ENCODE measurements at places on chromosomes 3 and 15.

DNA sequence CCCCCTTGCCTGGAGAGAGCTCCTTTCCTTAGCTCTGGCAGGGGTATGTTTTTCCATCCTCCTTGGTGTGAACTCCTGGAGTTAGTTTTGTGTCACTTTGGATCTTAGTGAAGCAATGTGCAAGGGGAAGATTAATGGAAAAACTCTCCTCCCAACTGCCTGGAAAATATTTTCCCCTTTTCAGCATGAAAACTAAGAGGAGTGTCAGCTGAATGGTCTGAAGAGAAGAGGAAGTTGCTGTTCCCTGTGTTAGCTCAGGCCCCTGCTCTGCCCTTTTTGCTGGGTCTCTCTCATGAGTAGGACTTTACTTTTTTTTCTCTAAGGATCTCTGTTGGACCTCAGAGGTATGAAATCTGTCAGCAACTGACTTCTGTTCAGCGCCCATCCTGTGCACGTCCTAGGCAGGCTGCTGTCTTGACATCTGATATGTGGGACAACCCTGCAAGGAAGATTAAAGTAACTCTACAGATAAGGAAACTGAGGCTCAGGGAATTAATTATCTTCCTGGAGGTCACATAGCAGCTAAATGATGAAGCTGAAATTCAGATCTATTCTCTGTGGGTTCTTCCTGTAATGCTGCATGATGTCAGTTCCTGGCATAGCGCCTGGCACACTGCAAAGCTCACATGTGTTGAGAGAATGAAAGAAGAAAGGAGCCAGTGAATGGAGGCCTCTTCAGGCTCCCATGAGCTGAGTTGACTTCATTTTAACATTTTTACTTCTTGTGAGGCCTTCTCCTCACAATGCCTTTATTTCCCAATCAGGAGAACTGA, 109.7 kb upstream of the GALNT15 start:
- peak; percentile 94 for DNase-seq

GRCh38 chr15:98734466-98735199, 86.3 kb downstream of the IGF1R start:
- peak; percentile 28 for DNase-seq

GRCh38 chr3:188776447-188776846, 395.3 kb upstream of the TPRG1 start:
- no peak for DNase-seq

- peak; percentile 35 for DNase-seq
Observed at GRCh38 chr3:142459929-142460328, 12.1 kb upstream of the XRN1 start.

DNA sequence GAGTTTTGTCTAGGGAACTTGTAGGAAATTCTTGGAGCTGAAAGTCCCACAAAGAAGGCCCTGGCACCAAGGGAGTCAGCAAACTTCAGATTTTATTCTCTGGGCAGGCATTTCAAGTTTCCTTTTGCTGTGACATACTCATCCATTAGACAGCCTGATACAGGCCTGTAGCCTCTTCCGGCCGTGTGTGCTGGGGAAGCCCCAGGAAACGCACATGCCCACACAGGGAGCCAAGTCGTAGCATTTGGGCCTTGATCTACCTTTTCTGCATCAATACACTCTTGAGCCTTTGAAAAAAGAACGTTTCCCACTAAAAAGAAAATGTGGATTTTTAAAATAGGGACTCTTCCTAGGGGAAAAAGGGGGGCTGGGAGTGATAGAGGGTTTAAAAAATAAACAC, 15.0 kb downstream of the TIGIT start:
- DNase-seq = no peak

DNA sequence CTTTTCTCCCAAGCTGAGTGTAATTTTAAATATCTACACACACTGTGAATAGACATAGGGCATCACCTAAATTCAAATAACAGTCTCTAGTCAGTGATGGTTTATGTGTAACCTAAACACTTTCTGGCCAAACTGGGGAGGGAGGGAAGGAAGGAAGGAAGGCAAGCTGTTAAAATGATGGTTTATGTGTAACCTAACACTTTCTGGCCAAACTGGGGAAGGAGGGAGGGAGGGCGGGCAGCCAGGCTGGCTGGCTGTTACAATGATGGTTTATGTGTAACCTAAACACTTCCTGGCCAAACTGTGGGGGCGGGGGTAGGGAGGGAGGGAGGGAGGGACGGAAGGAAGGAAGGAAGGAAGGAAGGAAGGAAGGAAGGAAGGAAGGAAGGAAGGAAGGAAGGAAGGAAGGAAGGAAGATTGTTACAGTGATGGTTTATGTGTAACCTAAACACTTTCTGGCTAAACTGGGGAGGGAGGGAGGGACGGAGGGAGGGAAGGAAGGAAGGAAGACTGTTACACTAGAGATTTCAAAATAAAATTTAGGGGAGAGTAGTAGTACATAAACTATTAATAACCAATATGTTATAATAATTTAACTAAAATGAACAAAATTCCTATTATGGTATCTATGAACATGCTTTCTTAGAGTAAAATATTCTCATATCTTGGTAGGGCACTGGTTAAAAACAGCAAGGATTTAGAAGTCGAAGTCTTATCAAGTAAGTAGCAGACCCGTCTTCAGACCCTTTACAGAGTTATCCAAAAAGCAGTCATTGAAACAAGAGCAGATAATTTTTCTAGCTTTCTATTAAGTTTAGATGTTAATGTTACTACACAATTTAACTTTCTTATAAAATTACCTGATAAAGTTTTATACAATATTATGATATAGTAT, 148.1 kb downstream of the LMLN start:
- DNase-seq = peak; percentile 6

DNA sequence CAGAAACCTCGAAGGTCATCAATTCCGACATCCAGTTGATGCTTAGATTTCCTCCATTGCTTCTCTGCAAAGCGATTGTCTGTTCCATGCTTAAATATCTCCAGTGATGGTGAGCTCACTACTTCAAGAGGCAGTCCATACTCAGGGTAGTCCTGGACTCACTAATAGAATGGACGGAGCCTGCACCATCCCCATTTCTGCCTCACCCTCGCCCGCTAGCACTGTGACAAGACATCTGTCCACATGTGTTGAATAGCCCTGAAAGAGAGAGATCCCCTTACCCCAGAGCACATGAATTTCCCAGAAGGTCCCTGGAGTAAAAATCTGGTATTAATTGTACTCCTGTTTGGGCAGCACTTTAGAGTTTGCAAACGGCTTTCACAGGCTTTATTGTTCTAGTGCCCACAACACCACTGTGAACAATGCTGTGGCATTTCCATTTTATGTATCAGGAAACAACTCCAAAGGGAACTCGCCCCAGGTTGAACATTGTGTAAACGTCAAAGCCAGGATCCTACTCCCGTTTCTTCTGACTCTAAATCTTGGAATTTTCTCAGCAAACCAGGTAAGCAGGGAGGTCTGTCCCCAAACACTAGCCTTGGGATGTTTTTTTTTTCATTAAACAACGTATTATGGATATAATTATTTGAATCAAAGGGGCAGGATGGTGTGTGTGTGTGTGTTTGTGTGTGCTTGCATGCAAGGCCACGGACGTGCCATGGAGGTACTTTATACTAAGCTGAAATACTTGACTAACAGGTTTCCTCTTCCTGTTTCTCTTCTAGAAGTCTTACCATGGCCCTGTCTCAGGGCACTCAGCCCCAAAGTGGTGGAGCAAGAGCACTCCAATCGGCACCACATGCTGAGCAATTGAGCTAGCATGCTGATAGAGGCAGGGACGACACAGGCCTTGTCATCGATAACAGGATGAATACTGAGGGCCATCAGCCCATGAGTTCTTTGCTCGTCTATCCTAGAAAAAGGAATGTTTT, 198.3 kb downstream of the OPA1 start:
- DNase-seq = no peak

- DNase-seq = no peak
Observed at GRCh38 chr3:157921811-157922210, 184.4 kb downstream of the SHOX2 start.

DNA sequence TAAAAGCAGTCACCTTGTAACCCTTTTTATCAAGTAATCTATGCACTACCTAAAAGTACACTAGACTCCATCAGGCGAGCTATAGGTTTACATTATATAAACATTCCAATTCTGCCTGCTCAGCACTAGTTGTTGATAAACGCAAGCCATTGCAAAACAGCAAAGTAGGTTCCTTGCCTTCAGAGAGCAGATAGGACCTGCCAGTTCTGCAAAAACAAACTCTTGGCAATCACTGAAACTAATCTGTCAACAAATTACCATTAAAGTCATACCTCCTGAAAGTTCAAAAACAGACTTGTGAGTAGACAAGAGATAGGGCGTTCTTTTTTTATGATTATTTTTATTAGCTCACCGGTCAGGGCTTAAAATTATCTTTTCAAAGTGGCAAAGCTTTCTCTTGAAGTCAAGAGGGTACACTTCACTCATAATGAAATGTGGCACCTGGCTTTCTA, 392.5 kb downstream of the FOXP1 start:
- no peak for DNase-seq

- no peak for DNase-seq
Observed at GRCh38 chr3:36992806-36993325, at the start of gene EPM2AIP1. Gene EPM2AIP1 (minus strand): TSS chr3:36993131. CDS start chr3:36993077, 54 bp downstream.

- DNase-seq = no peak
Observed at GRCh38 chr15:47959617-47960413, 161.0 kb upstream of the SLC24A5 start.

GRCh38 chr3:43399034-43399433, 112.7 kb downstream of the SNRK start:
- no peak for DNase-seq

GRCh38 chr3:31448882-31449243, 83.9 kb upstream of the STT3B start:
- no peak for DNase-seq

GRCh38 chr15:69074001-69074842, 59.7 kb downstream of the NOX5 start:
- peak; percentile 75 for DNase-seq

DNA sequence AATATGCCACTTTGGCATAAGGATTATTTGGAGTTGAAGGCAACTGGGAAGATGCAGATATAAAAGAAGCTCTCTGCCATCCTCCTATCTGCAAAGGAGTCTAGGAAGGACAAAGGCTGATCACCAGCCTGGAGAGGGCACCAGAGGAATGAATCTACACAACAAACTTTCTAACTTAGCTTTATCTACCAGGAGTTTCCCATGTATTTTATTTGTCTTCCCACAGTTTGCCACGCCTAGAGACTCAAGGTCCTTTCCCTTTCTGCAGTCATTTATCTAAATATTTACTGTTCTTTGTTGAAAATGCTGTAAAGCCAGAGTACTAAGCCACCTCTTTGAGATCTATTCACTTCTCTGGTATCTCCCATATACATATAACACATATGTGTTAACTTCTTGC, 32.2 kb downstream of the GPR176 start:
- peak; percentile 77 for DNase-seq

DNA sequence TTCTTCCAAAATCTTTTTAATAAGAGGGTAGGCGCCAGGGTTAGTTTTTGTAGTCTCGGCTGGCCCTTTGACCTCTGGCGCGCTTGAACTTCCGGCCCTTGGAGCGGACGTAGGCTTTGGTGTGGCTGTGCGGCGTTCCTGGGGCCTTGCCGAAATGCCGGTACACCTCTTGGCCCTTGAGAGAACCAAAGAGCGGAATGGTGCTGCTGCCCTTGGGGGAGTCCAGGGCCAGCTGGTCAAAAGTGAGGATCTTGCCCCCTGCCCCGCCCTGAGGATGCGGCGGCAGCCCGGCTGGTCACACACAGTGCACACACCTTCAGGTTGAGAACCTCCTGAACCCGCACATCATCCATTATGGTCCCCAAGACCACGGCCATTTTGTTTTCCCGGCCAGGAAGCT, 20.0 kb upstream of the CHRNB4 start:
- DNase-seq = no peak

GRCh38 chr15:90701880-90702630, 15.1 kb upstream of the BLM start:
- DNase-seq = peak; percentile 3

- DNase-seq = no peak
Observed at GRCh38 chr15:95645791-95646338, 684.6 kb upstream of the NR2F2 start.

DNA sequence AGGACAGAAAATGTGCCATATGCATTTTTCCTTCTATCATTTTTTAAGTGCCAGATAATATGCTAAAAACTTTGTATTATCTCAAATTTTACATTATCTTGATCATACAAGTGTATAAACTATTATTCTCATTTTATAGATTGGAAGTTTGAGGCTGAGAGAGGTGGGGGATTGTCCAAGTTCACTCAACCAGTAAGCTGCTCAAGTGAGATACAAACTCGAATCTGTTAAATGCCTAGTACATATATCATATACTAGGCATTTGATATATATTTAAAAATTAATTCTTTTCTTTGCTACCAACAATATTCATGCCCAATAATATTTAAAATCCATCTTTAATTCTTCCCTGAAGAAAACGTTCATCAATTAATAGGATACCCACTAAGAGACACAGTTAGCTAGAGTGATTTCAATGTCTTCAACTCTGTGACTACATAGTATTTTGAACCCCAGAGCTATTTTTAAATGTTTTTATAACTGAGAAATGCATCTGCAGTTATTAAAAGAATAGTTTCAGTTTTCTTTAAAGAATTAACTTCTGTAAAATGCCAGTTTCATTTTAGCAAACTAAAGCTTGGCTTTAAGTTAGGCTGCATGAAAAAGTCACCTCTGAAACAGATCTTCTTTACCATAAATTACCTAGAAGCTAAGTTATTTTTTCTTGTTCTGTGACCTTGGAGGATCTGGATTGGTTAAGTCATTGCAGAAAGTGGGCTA, 40.4 kb downstream of the IQCB1 start:
- no peak for DNase-seq

- no peak for DNase-seq
Observed at GRCh38 chr3:19931180-19931692, 2.8 kb downstream of the EFHB start.

- DNase-seq = no peak
Observed at GRCh38 chr3:52364322-52365035, 48.4 kb downstream of the DNAH1 start.

GRCh38 chr3:9690451-9691450, 12.9 kb upstream of the CPNE9 start:
- DNase-seq = peak; percentile 30

GRCh38 chr3:10392244-10392643, 71.3 kb upstream of the SEC13 start:
- no peak for DNase-seq

DNA sequence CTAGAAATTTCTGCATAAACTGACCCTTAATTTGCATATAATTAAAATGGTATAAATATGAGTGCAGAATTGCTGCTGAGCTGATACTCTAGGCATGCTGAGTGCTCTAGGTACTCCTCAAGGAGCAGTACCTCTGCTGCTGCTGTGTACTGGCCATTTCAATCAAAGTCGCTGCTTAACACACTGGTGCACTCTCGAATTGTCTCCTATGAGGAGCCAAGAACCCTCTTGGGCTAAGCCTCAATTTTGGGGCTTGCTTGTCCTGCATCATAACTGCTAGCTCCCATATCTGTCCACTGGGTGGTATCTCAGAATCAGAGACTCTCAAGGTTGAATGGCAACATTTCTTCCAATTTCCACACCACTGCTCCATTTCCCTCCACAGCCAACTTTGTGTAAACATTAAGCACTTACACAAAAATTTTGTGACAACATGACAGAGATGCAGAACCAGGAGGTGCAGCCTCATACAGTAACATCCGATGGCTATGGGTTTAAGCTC, 82.5 kb downstream of the XXYLT1 start:
- peak; percentile 37 for DNase-seq

- no peak for DNase-seq
Observed at GRCh38 chr15:74497584-74497983, 36.6 kb upstream of the UBL7 start.

Measured in fibroblast of lung (primary cell).